ENCODE measurements at places on chromosomes 2 and 18.

DNA sequence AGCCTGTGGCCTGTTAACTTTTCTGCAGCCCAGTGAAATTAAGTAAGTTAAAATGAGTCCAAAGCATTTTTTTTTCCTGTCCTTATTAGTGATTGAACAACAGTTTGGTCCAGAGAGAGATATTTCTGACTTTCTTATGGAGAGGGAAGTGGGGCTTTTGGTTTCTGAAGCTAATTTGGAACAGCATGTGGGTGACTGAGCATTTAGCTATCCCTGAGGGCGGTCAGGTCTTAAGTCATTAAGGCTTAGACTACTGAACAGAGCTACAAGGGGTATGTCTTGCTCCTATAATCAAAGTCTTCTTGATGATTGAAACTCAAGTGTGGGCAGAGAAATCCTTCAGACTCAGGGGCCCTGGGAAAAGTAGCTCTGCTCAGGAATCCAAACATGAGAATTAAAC is 14.0 kb downstream of the ARHGAP25 start:
- DNase-seq, result no peak
- H3K36me3 ChIP-seq, result no peaks in the 10 kb centered on the region
- H3K4me3 ChIP-seq, result no peak overlapping the region
- H3K4me1 ChIP-seq, result no peaks in the 10 kb centered on the region
- H3K27me3 ChIP-seq, result no peaks in the 10 kb centered on the region
- no peak overlapping the region for H3K27ac ChIP-seq

- H3K4me1 ChIP-seq, result no peaks in the 10 kb centered on the region
- no peak overlapping the region for H3K4me3 ChIP-seq
- H3K36me3 ChIP-seq, result no peaks in the 10 kb centered on the region
- H3K27ac ChIP-seq, result no peak overlapping the region
- DNase-seq, result no peak
- no peaks in the 10 kb centered on the region for H3K27me3 ChIP-seq
Measured at GRCh38 chr2:21198637-21199036, 74.9 kb downstream of the TDRD15 start.

DNA sequence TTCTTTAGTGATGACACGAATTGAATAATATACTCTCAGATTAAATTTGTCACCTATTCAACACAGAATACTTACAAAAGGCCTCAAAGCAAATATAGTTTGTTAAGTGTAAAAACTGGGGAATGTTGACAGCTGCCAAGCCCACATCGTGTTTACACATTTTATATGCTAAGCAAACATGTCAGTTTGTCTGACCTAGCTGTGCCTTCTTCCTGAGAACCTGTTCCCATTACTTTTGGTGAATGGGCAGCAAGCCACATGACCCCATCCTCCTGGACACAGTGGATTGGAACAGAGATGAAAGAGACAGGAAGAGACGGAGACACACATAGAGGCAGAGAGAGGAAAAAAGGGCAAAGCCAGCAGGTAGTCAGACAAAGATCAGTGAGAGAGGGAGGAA is 22.9 kb upstream of the CUL3 start:
- H3K27ac ChIP-seq, result no peak overlapping the region
- H3K36me3 ChIP-seq, result no peaks in the 10 kb centered on the region
- no peaks in the 10 kb centered on the region for H3K4me1 ChIP-seq
- no peaks in the 10 kb centered on the region for H3K27me3 ChIP-seq

- H3K27me3 ChIP-seq, result no peaks in the 10 kb centered on the region
- no peaks in the 10 kb centered on the region for H3K4me1 ChIP-seq
- DNase-seq, result no peak
- H3K36me3 ChIP-seq, result peaks cover 10% of the 10 kb centered on the region
- no peak overlapping the region for H3K27ac ChIP-seq
Measured at GRCh38 chr18:46226461-46226860, 122.3 kb downstream of the HAUS1 start.

- no peaks in the 10 kb centered on the region for H3K4me1 ChIP-seq
- H3K27me3 ChIP-seq, result no peaks in the 10 kb centered on the region
- H3K4me3 ChIP-seq, result no peak overlapping the region
- H3K27ac ChIP-seq, result no peak overlapping the region
Measured at GRCh38 chr2:107719141-107719540, 107.6 kb upstream of the RGPD4 start.

- no peaks in the 10 kb centered on the region for H3K36me3 ChIP-seq
- no peak overlapping the region for H3K27ac ChIP-seq
- no peak for DNase-seq
- H3K27me3 ChIP-seq, result no peaks in the 10 kb centered on the region
- H3K4me3 ChIP-seq, result no peak overlapping the region
Measured at GRCh38 chr18:64692826-64693225, 543.9 kb upstream of the LINC00305 start.

- H3K27me3 ChIP-seq, result peaks cover 12% of the 10 kb centered on the region
- no peaks in the 10 kb centered on the region for H3K36me3 ChIP-seq
- H3K4me1 ChIP-seq, result no peaks in the 10 kb centered on the region
- no peak overlapping the region for H3K27ac ChIP-seq
Measured at GRCh38 chr2:201574766-201575165, 68.5 kb downstream of the TMEM237 start.

Measured in neuronal stem cell (in vitro differentiated cells).